ENCODE measurements at places on chromosomes 2 and 18.

DNA sequence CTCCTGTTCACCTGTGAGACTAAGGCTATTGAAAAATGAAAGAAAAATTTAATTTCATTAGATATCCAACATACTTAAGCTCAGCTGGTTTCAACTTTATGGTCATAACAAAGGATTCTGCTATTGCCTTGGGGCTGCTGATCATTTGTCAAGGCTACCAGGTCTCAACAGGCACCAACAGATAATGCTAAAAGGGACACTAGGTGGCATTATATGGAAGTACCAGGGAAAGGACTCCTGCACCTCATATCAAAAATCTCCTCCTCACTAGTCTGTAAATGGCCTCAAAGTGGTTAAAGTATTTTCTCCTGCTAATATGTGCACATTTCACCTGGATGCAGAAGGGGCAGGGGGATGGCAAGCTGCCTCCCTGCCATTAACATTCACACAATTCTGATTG, 167.9 kb upstream of the REG3A start:
- no peak for DNase-seq

DNA sequence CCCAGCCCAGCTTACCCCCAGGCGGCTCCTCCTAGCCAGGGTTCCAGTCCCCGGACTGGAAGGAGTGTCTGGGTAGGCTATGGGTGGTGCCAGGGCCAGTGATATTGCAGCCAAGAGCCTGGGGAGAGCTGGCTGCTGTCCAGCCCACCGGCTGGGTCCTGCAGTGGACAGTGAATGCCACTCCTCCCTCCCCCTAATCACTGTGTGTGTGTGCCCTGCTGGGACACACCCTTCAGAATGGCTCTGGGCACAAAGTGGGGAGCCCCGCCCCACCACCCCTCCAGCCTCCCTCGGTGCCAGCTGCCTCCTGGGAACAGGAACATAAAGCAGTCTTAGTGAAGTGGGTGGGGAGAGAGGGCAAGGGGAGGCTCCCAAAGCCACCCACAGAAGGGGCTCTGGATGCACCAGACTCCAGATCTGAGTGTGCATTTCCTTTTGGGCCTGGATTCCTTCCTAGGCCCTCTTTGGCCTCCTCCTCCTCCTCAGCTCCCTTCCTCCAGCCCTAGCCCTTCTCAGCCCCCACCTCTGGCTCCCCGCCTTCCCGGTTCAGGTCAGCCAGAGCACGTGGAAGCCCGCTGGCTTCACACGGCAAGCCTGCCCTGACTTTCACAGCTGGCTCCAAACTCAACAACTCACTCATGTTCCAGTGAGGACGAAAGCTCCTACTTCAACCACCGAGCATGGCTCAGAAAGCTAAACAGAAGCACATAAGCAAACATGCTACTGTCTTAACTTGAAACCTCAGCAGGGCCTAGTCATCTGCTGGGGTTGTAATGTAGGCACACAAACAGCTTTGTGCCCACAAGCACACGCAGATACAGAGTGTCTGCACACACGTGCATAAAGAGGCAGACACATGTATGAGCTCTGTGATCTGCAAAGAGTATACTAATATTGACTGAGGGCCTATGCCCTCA, 209.2 kb upstream of the SMAD2 start:
- DNase-seq = no peak

GRCh38 chr2:71455741-71456569, 2.6 kb downstream of the DYSF start:
- no peak for DNase-seq

DNA sequence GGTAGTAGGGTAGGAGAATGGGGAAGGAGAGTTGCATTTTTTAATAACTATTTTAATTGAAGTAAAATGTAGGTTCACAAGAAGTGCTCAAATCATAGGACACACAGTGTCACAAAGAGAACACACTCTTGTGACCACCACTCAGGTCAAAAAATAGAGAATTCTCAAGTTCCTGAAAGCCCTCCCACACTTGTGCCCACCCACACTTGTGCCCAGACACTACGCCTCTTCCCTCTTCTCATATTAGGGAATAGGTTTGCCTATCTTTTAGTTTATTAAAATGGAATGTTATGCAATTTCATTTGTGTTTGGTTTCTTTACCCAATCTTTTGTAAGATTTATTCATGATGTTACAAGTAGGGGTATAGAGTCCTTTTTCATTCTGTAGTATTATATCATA, 67.2 kb downstream of the UGGT1 start:
- DNase-seq = no peak

DNA sequence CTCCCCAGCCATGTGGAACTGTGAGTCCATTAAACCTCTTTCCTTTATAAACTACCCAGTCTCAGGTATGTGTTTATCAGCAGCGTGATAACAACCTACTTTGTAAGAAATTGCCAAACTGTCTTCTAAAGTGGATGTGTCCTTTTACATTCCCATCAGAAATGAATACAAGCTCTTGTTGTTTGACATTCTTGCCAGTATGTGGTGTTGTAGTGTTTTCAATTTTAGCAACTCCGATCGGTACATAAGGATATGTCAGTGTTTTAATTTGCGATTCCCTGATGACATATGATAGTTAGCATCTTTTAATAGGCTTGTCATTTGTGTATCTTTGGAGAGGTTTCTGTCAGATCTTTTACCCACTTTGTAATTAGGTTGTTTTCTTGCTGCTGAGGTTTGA, 1156.3 kb upstream of the CRIM1 start:
- no peak for DNase-seq

- DNase-seq = no peak
Observed at GRCh38 chr2:10501451-10501961, 53.4 kb upstream of the ODC1 start.

- no peak for DNase-seq
Observed at GRCh38 chr2:105977212-105977611, 216.9 kb downstream of the UXS1 start.

GRCh38 chr18:35936951-35937350, 35.5 kb upstream of the RMP24 start:
- DNase-seq = no peak

DNA sequence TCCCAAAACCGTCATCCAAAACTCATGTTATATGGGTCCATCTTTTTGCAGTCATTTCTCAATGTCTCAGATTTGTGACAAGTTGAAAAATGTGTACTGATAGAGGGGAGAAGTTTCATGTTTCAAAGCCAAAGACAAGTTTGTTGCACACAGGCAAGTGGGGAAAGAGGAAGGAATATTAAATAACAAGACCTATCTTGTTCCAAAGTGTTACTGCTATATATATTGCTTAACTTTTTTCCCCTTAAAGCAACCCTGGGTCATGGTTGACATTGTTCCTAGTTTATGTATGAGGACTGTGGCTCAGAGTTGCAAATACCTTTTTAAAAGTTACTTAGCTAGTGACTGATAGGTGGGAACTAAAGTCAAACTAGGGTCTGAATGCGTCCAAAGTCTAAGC, 1.7 kb downstream of the ITGA4 start:
- DNase-seq = no peak

DNA sequence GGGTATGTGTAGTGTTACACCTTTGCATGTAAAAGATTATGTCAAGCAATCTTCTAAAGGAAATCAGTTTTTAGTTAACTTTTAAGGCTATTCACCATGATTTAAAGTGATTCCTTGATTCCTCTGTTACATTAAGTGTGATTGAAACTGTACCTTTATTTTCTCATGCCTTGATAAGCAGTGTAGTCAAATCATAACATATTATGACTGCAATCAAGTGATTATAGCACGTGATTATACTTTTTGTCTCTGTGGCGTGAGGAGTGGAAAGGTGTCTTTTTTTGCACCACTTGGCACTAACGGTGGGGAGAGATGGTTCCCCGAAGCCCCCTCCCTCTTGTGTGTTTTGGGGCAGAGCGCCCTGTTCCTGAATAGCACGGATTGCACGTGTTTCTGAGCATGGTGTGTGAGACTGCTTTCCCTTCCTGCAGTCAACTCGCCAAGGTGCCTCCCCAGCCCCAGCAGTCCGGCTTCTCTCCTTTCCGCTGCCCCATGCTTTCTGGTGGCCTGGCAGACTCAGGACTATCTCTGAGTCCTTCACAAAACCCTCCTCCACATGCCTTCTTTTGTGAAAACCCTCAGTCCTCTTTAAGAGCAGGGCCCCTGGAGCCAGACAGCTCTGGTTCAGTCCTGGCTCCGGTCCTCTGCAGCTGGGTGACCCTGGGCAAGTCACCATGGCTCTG, 68.4 kb downstream of the AGAP1 start:
- DNase-seq = no peak

GRCh38 chr2:136394136-136395060, 276.4 kb upstream of the CXCR4 start:
- DNase-seq = no peak

DNA sequence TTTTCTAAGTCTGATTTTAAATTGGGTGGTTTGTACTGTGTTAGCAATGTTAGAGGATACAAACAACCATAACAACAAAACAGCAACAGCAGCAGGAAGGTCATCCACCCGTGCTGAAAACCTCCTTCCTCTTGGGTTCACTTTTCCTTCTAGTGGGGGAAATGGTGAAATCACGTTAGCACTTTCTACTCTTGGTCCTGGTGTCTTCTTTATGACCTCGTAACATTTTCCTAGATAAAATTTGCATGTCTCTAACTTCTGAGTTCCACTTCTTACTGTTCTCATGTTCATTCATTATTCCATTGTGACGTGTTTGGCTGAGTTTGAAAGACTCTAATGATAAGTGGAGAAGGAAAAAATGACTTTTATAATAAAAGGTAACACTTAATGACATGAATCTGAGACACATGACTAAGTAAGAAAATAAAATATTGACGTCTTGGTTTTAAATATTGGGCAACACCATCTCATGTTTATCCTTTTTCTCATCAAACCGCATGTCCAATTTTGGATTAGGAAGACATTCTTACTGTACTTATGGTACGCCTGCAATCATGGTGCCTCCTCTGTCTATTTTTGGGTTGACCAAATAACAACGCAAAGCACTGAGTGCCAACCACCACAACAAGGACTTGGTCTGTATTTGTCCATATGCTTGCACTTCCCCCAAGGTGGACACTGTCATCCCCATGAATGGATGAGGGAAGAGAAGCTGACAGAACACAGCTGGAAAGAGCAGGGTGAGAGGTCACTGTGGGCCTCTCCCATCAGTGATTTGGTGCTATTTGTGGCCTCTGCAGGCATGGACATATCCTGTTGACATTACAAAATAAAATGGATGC, 25.7 kb upstream of the IL1R1 start:
- no peak for DNase-seq

DNA sequence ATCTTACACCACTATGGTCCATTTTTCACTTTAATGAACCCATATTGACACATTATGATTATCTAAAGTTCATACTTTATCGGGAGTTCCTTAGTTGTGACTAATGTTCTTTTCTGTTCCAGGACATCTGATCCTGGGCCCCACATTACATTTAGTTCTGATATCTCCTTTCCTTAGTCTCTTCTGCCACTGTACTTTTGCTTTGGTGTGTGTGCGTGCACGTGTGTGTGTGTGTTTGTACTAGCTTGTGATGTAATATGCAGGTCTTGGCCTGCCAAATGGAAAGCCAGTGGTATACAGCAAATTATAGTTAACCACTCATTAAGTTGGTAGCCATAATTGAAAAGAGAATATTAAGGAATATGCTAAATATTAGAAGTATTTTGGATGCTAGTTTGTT, 88.0 kb downstream of the CDC42EP3 start:
- no peak for DNase-seq

DNA sequence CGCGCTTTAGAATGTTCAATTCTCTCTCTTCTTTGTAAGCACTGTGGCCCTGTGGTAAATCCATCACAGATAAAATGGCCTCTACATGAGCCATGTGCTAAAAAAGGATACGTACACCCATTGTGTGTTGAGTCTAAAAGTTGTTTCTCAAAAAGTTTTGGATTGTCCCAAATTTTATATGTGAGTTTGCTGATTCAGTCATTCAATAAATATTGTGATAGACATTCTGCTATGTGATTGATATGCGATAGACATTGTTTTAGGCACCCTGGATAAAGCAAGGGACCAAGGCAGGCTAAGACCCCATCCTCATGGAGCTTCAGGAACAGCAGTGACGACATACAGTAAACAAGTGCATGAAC, 53.5 kb downstream of the E2F6 start:
- DNase-seq = no peak

DNA sequence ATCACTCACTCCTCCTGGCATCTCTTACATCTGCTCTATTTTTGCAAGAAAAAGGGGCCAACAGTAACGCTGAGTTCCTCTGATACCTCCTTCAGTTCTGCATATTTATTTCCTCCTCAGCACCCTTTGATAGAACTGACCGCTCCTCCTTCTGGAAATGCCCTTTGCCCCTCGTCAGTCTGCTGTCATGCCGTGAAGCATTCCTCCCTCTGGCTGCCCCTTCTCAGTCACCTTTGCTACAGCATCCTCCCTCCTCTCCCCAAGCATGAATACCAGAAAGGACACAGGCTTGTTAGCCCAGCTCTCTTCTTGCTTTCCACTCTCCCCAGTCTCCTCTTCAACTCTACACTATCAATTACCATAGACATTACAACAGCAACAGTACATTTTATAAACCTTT, 135.4 kb downstream of the NBAS start:
- DNase-seq = no peak

DNA sequence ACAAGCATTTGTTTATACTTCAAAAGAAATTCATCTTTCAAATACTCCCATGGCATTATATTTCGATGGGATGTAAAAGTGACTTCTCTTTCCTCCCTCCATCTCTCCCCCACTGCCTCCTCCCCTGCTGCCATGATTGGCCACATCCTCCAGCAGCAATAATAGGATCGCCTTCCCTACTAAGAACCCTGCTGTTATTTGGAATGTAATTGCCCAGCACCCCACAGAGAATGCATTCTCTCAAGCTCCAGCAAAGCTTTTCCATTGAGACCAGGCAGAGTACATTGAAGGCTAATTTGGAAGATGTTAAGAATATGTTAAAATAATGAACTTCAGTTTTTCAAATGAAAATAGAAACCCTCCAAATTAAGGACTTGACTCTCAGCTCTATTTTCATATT, 375.4 kb upstream of the ACVR2A start:
- DNase-seq = no peak

DNA sequence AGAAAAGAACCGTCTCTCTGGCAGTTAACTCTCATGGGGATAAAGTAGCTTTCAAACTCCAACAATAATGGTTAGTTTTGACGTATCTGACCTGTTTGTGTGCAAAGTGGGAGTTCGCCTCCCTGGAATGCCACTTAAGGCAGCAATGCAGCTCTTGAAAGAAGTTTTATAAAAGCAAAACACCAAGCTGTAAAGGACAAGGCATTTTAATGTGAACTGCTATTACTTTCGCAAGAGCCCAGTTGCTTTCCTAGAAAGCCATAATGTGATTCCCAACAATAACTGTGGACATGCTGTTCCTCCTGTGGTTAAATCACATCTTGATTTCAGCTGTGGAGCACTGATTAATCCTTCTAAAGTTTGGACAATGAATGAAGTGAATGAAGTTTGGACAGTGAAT, 303.7 kb downstream of the PTPRM start:
- DNase-seq = no peak

GRCh38 chr2:226660526-226660925, 139.1 kb downstream of the IRS1 start:
- no peak for DNase-seq

All from DMS 273 treated with DMSO at 0.1 percent for 48 hours (cell line).